Tibial artery (tissue), 4 donors: ENCODE measurements at places on chromosomes 7 and 10.

GRCh38 chr10:113480851-113481502, 71.9 kb upstream of the HABP2 start:
- DNase-seq, result no peak

DNA sequence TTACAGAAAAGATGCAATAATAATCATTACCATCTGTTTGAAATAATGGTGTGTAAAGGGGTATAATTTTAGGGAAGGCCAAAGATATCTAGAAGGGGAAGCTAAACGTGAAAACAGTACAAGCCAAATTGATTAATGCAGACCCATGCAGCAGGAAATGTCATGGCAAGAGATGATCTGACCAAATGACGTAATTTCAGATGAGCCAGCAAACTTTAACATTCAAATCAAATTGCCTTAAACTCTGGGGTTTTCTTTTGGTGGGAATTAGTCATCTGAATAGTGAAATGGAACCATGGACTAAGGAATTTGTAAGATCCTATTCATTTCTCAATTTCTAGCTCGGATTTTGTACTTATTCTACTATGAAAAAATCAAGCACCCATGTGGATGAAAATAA, 21.4 kb upstream of the SCIN start:
- DNase-seq, result no peak

DNA sequence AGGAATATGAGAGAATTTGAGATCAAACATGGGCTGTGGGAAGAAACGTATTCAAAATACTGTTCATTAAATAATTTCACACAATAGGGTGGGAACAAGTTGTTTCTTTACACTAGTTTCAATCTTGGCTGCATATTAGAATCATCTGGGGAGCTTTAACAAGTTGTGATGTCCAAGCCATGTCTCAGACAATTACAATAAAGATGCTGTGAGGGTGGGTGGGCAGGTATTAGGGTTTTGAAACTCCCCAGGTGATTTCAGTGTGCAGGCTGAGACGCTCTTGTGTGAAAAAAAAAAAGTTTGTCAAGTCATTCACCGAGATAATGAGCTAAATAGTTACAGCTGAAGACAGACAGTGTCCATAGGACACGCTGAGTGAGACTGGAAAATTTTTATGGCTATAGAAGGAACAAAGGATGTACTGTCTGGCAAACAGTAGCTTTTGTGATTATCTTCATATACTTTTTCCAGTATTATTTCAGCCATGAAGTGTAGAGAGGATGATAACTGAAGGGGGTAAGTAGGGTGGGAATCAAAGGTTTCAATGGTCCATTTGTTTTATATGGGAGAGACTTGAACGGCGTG, 12.6 kb upstream of the LAMB4 start:
- no peak for DNase-seq

DNA sequence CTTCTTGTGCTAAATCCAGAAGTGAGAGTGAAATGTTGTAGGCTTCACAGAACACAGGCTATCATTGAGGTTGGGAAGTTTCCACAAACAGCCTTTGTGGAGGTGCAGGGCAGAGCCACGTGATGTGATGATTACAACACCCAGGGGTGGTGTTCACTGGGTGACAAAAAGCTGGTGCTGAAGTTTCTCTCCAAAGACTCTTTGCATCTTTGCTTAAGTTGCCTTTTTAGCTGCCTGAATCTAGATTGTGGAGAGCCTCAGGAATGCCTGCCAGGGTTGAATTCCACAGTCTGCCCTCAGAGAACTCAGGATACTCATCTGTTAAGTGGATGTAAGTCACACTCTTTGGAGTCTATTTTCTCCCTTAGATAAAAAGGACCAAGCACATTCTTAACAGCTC, 56.3 kb downstream of the PLXNA4 start:
- no peak for DNase-seq

- no peak for DNase-seq
These were observed 15.0 kb upstream of the ARMC3 start for GRCh38 chr10:22912763-22913384.

DNA sequence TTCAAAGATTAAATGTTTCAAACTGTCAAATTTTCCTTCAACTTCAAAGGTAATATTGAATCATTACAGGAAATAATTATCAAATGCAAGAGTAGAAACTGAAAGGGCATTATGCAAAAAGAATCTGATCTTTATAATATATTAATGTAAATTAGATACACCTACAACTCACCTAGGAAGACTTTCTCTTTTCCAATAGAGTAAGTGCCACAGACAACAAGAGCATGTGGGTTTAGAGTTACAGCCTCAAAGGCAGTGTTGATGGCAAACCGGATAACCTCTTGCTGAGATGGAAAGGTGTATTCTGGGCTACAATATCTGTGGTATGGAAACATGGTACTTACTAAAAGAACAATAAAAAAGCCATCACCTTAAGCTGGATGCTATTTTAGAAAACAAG, 11.7 kb downstream of the DCLRE1A start:
- DNase-seq, result no peak

DNA sequence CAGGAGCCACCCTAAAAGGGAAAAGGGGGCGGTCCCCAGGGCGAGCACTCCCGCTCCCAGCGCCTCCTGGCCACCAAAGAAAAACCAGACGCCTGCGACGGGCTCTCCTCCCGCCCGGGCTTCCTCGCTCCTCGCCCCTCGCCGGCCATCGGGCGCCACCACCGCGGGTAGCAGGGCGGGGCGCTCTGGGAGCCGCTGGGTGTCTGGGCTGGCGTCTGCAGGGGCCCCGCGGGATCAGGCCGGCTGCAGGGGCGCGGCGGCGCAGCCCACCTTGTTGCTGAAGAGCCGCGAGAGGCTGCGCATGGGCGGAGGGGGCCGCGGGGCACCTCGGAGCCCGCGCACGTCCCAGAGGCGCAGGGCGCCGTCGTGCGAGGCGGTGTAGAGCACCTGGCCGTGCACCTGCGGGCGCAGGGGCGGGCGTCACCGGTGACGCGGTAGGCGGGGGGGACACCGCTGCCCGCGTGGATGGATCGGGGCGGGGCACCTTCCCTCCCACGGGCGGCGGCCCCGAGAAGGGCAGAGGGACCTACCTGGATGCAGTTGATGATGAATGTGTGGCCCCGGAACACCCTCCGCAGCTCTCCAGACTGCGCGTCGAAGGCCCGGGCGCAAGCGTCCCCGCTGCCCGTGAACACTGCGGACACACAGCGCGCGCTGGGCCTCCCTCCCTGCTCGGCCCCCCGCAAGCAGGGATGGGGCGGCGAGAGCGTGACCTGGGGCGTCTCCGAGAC, 28.3 kb downstream of the WDR86 start:
- DNase-seq, result no peak
